ENCODE measurements at places on chromosomes 7 and 10. TPM values are rescaled to one million over a fixed set of nuclear protein-coding genes. Genes with fewer than 3 reads are reported as not detected.

The PKD1L1 gene
- 0.17 TPM for total RNA-seq

GRCh38 chr10:26314265-26315013, 97.9 kb downstream of the GAD2 start:
- no peak for DNase-seq

DNA sequence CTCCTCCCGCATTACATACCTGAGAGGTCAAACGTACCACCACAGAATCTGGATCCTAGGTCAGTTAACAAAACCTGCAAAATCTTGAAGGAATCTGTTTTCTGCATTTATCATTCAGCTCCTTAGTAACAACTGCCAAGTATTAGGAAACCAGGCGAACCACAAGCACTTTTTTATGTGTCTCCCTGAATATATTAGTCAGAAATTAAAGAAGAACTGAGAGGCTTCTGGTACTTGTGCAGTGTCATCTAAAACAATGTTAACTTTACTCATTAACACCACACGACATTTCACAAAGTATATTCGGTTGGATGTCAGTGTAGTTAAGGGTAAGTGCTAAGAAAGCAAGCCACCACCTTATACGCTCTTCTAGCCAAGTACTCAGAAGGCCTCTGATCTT, 2.5 kb downstream of the CCDC6 start:
- DNase-seq = no peak

GRCh38 chr10:111648046-111648445, 535.5 kb downstream of the GPAM start:
- no peak for DNase-seq

DNA sequence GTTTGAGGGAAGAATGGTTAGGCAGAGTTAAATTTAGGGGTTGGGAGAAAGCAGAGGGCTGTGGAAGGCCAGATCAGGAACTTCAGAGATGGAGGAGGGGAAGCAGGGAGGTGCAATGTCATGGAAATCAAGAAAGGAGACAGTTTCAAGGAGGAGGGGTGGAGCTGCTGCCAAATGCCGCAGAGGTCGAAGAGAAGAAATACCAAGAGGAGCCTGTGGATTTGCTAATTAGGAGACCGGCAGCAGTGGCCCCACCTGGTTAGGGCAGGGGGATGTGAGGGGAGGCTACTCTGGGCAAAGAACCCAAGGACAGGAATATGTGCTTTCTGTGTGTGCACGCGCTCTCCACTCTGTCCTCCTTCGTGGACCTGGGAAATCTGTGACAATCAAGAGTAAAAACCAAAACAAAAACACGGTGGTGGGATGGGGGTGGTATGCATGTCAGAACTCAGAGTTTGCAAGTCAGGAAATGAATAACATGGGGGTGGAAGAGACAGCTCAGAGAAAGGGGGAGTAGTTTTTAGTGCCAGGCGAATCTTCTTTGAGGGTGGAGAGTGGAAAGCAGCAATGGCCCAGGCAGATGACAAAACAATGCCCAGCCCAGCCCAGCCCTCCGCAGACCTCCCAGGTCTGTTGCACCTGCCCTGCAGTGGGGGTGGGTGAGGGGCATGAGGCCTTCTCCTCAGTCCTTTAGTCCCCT, 102.9 kb upstream of the PAX2 start:
- DNase-seq = no peak

- DNase-seq = no peak
Observed at GRCh38 chr7:127848241-127848640, 183.0 kb downstream of the LRRC4 start.

The WIPF3 gene
- total RNA-seq = not detected

- no peak for DNase-seq
Observed at GRCh38 chr10:77405771-77406241, 231.8 kb downstream of the KCNMA1 start.

The ZNF655 gene
- total RNA-seq = 148 TPM

DNA sequence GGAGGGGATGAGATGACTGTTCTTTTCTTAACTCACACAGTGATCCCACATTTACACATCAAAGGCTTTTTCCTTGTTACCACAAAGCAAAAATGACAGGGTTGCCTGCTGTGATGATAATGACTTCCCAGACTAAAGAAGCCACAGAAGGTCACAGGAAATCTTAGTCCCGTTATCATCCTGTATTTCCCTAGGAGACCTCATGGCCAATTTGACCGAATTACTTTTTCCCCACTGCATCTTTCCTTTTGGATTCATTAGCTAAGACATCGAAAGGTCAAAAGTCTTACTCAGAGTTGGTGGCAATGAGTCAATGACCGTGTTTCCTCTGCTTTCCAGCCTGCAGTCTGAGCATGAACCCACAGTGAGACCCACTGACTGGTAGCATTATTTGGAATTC, 130.1 kb upstream of the INHBA start:
- no peak for DNase-seq

DNA sequence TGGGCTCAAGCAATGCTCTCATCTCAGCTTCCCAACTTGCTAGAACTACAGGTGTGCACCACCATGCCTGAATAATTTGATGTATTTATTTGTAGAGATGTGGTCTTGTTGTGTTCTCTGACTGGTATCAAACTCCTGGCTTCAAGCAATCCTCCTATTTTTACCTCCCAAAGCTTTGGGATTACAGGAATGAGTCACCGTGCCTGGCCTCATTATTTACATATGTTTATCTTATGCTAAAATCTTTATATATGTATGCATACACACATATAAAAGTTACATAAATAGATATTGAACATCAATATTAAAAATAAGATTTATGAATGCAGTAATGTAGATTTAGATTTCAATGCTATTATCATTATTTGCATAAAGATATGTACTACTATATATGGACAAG, 1634.5 kb upstream of the LRRTM3 start:
- DNase-seq = no peak

The CHAT gene
- total RNA-seq = not detected

The INA gene
- total RNA-seq = not detected

DNA sequence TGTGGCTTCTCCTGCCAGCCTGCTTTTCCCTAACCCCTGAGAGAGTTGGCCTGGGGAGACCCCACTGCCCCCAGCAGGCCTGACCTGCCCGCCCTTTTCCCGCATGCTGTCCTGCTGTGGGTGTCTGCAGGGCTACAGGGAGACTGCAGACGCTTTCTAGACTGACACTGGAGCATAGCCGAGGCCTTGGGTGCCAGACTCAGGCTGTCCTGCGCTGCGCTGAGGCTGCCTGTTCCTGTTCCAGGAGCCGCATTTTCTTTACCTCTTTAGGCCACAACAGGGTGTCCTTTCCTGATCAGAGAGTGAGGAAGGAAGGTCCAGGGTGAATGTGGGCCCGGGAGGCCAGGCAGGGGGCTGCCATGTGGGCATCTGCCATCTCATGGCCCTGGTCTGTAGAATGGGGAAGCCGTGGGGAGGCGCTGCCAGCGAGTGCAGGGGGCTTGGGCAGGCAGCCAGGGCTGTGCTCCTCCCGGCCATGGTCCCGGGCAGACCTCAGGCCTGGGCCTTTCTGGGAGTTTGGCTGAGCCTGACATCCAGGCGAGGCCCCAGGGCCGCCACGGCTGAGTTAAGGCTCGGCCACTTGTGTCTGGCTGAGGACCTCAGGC, 3.6 kb downstream of the PWWP2B start:
- no peak for DNase-seq

The EMX2 gene
- total RNA-seq = not detected

DNA sequence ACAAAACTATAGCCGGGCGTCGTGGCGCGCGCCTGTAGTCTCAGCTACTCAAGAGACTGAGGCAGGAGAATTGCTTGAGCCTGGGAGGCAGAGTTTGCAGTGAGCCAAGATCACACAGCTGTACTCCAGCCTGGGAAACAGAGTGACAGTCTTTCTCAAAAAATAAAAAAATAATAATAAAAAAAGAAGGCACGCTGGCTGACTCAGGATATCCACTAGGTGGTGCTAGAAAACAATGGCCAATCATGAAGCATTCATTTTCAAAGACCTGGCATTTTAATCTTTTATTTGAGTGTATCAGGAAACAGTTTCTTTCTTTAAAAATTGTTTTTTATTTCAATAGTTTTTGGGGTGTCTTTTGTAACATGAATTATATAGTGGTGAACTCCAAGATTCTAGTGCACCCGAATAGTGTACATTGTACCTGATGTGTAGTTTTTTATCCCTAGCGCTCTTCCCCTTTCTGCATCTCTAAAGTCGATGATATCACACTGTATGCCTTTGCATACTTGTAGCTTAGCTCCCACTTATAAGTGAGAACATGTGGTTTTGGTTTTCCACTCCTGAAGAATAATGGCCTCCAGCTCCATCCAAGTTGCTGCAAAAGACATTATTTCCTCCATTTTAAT, 88.6 kb downstream of the LYZL1 start:
- peak; percentile 25 for DNase-seq

GRCh38 chr7:2632733-2633537, 1.1 kb downstream of the TTYH3 start:
- DNase-seq = peak; percentile 46

The COMTD1 gene
- total RNA-seq = 21.1 TPM

DNA sequence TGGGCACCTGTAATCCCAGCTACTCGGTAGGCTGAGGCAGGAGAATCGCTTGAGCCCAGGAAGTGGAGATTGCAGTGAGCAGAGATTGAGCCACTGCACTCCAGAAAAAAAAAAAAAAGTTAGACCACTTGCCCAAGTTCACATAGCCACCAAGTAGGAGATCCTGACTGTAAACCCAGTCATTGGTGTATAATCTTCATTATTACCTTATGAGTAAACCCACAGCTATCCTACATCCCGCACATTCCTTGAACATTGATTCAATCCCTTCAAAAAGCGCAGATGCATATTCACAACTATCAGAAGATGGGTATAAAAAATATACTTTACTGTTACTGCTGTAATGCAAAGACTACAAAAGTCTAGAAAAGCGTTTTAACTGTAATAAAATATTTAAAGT, 512.9 kb downstream of the SUGCT start:
- no peak for DNase-seq

DNA sequence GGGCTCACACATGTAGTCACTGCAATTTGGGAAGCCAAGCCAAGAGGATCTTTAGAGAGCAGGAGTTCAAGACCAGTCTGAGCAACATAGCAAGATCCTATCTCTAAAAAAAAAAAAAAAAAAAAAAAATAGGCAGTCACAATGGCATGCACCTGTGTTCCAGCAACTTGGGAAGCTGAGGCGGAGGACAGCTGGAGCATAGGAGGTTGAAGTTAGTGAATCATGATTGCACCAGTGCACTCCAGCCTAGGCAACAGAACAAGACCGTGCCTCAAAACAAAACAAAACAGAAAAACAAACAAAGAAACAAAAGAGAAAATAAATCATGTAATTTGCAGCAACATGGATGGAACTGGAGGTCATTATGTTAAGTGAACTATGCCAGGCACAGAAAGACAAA, 33.6 kb upstream of the BICC1 start:
- no peak for DNase-seq

DNA sequence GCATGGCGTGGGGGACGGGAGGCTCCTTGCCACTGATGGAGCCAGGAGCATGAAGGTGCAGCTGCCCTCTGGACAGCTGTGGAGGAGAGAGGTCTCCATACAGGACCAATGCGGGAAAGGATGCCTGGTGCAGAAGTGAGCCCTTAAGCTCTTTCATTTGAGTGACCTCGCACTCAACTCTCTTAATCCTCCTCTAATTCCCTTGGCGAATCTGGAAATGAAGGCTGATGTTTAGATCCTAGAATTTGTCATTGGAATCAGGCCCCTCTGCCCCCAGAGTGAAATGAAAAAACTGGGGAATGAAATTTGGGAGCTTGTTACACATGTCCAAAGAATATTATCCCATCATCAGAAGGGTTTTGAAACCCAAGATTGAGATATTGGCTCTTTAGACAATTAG, 639.5 kb downstream of the LRMDA start:
- DNase-seq = no peak

DNA sequence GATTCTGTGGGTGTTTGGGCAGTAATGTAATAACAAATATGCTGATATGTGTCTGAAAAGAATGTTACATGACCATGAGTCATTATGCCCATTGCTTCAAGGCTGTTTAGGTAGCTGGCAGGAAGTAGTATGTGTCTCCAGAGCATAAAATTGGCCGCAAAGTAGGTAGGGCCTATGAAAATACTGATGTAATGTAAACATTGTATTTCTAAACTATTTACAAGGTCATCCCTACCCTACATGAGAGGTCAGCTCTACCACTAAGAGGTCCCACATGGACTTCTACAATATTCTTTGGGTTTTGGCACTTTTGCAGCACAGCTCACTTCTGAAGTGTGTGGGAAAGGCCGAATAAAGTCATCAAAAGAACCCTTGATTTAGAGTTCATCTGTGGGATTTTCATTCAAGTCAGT, 301.9 kb downstream of the AHR start:
- no peak for DNase-seq

GRCh38 chr7:30143748-30144251, 9.0 kb downstream of the MTURN start:
- no peak for DNase-seq

GRCh38 chr10:6920072-6921019, 340.3 kb upstream of the PRKCQ start:
- peak; percentile 40 for DNase-seq

- DNase-seq = peak; percentile 2
Observed at GRCh38 chr7:141785706-141786552, 4.1 kb upstream of the TAS2R5 start.

GRCh38 chr10:16297642-16298041, 139.2 kb upstream of the PTER start:
- DNase-seq = no peak

- DNase-seq = no peak
Observed at GRCh38 chr10:88642963-88643362, 21.3 kb upstream of the LIPF start.

- DNase-seq = no peak
Observed at GRCh38 chr7:6248581-6248980, 23.8 kb downstream of the CYTH3 start.

The UTF1 gene
- total RNA-seq = not detected

DNA sequence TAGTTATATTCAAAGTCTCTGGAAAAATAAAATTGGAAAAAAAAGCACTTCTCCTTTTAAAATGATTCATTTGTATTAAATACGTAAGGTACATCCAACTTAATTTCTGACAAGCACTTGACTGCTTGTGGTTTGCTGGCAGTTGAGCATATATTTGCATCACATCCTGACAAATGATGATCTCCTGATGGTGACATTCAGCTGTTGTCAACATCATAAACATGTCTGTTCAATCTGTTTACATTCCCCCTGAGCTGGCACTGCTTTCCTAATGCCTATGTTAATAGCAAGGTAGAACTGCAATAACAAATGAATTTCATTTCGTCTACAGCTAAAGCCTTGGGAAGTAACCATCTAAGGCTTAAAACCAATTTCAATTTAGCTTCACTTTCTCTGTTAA, 24.4 kb downstream of the TSPAN12 start:
- no peak for DNase-seq

The NUP42 gene
- 25.6 TPM for total RNA-seq

Measured in CD4-positive, CD25-positive, alpha-beta regulatory T cell (primary cell).